ENCODE measurements at places on chromosomes 6 and 20. TPM values are rescaled to one million over a fixed set of nuclear protein-coding genes. Genes with fewer than 3 reads are reported as not detected.

The CNKSR3 gene
- 16.0 TPM for total RNA-seq

The HLA-DOB gene
- total RNA-seq, result 0.16 TPM

The TMC2 gene
- total RNA-seq, result not detected

The VGLL2 gene
- 0.13 TPM for total RNA-seq

The SLC22A7 gene
- not detected for total RNA-seq

The FAM217A gene
- not detected for total RNA-seq

The HMGCLL1 gene
- 0.33 TPM for total RNA-seq

The AGER gene
- 3.4 TPM for total RNA-seq

The SRSF3 gene
- 136 TPM for total RNA-seq

The PNRC1 gene
- total RNA-seq, result 56.0 TPM

The SKIC2 gene
- 43.2 TPM for total RNA-seq

The SMLR1 gene
- total RNA-seq, result not detected

The GJA10 gene
- not detected for total RNA-seq

The WFDC2 gene
- 9.8 TPM for total RNA-seq

The SERPINB1 gene
- 10.1 TPM for total RNA-seq

The DCDC2 gene
- total RNA-seq, result 93.4 TPM

The SOX4 gene
- 31.0 TPM for total RNA-seq

The HLA-G gene
- not detected for total RNA-seq

The PPP1R3G gene
- 0.33 TPM for total RNA-seq

The LINC00237 gene
- not detected for total RNA-seq

The CST1 gene
- total RNA-seq, result 0.25 TPM

The TAGAP gene
- not detected for total RNA-seq

The SLC22A3 gene
- total RNA-seq, result 18.1 TPM

Measured in mesangial cell (primary cell).